ENCODE measurements at places on chromosomes 12 and 14.

GRCh38 chr14:75290851-75291250 lies 12.2 kb downstream of the FOS start:
- DNase-seq, result no peak

DNA sequence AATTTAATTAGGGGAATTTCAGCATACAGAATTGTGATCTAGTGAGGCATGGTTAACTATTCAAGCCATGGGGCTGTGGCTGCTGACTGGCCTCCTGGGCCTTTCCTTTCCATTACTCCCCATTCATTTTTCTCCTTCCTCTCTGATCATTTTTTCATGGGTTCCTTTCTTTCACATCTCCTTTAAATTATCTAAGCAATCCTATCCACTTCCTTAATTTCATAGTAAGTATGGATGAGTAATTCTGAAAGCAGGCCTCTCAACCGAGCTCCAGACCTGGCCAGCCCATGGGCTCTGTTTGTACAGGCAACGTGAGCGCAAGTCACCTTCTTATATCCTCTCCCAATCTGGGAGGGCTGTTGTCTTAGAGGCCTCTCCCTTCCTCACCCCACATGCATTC lies 13.4 kb downstream of the CKAP4 start:
- DNase-seq, result no peak

DNA sequence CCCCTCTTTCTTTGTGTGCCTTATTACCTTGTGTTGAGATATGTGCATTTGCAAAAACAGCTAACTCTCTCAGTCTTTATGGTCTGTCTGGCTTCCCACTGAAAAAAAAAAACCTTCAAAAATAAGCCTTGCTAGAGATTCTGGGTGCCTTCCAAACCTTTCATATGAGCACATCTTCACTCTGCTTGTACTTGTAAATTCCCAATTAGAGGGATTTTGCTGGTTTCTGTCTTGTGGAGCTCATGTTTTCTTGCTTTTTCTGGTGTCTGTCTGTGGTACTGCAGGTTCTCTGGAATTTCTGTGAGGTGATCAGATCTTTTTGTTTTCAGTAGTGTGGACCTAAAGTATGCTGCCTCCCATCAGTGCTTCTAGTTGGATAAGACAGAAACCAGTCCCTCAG lies 100.1 kb downstream of the PIK3C2G start:
- no peak for DNase-seq

DNA sequence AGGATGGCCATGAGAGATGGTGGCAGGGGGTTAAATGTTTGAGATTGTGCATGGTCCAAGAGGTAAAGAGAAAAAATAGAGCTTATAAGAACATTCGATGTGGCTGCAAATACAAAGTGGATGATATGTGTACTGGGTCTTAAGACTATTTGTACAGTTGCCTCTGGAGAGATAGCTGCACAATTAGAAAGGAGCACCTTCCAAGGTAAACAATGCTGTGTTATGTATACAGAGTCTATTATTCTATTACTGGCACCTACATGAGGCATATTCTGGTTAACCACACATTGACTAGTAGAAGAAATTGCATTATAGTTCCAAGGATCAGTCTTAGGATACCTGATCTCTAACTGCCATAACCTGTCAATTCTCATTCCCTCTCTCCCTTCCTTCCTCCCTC lies 238.0 kb upstream of the FOXN3 start:
- no peak for DNase-seq

- DNase-seq, result no peak
Observed at GRCh38 chr14:99718811-99719192, 34.7 kb downstream of the CYP46A1 start.

Measured in stimulated activated CD4-positive, alpha-beta T cell treated with anti-CD3 and anti-CD28 coated beads, Interleukin-1b, Interleukin-23, amount 100 ng/mL, for 1 hour (primary cell).